Activated CD4-positive, alpha-beta T cell treated with anti-CD3 and anti-CD28 coated beads, Interleukin-2, amount 50 U/mL, for 16 hours (primary cell): ENCODE measurements at places on chromosomes 12 and 14.

DNA sequence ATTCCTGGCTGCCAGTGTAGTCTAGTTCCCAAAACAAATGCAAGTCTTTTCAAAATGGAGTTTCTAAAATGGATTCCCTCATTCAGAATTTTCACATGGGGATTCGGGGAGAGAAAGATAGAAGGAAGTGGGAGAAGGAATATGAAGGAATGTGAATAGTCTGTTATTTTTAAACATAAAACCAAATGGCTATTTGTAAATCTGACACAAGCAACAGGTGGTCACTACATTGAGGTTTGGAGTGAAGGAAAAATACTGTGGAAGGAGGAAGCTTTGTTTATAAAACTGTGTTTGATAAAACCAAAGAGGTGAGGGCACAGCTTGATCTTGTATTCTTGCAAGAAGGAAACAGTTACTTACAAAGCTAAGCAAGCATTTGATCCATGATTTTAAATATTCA, 65.3 kb upstream of the KCNJ8 start:
- no peak for DNase-seq

GRCh38 chr12:19764408-19764807, 325.1 kb downstream of the AEBP2 start:
- no peak for DNase-seq

DNA sequence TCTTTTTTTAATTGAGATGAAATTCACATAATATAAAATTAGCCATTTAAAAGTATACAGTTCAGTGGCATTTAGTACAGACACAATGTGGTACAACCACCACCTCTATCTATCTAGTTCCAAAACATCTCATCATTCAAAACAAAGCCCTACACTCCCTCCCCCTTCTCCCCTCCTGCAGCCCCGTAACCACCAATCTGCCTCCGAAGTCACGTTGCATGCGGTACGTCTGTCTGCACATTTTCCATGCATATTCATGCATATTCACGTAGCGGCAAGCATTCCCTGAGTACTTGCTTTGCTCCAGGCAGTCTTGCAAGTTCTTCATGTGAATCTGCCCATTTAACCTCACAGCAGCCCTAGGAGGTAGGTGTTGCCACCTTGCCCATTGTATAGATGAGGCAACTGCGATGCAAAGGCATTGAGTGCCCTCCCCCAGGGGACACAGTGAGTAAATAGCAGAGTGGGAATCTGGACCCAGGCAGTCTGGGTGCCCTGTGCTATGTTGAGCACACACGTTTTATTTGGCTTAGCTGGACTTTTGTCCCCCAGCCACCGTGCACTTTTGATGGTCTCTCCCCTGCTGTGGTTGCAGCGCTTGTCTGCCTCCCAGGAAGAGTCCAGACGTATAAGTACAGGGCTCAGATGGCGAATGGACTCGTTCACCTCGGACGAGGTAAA, 43.4 kb downstream of the RIN3 start:
- DNase-seq, result no peak

DNA sequence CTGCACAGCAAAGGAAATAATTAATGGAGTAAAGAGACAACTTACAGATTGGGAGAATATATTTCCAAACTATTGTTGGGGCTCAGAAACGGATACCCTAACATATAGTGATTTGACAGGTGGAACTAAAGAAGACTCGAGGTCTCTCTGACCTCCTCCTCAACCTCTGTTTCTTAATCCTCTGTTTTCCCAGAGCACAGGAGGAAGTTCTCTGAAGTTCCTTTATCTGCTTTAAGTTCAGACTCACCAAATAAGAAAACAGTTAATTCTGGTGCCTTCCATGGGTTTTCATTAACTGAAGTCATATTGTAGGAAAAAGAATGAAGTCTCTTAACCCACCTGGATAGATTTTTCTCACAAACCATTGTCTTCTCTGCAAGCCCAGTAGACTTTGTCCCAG, 29.2 kb downstream of the CLEC2D start:
- no peak for DNase-seq

GRCh38 chr14:24116128-24116814, 1.5 kb upstream of the NRL start:
- no peak for DNase-seq

- no peak for DNase-seq
These were observed 112.7 kb downstream of the METTL25 start for GRCh38 chr12:82470906-82471512.

- no peak for DNase-seq
These were observed 8.9 kb upstream of the AMN start for GRCh38 chr14:102913341-102914211.

GRCh38 chr14:47389535-47389934, 285.9 kb downstream of the MDGA2 start:
- DNase-seq, result no peak

- DNase-seq, result no peak
These were observed 6.0 kb upstream of the UBC start for GRCh38 chr12:124920353-124920935.

- DNase-seq, result no peak
These were observed 78.6 kb downstream of the POLR3B start for GRCh38 chr12:106436164-106436563.

GRCh38 chr12:131264635-131265034, 310.9 kb downstream of the ADGRD1 start:
- DNase-seq, result no peak

DNA sequence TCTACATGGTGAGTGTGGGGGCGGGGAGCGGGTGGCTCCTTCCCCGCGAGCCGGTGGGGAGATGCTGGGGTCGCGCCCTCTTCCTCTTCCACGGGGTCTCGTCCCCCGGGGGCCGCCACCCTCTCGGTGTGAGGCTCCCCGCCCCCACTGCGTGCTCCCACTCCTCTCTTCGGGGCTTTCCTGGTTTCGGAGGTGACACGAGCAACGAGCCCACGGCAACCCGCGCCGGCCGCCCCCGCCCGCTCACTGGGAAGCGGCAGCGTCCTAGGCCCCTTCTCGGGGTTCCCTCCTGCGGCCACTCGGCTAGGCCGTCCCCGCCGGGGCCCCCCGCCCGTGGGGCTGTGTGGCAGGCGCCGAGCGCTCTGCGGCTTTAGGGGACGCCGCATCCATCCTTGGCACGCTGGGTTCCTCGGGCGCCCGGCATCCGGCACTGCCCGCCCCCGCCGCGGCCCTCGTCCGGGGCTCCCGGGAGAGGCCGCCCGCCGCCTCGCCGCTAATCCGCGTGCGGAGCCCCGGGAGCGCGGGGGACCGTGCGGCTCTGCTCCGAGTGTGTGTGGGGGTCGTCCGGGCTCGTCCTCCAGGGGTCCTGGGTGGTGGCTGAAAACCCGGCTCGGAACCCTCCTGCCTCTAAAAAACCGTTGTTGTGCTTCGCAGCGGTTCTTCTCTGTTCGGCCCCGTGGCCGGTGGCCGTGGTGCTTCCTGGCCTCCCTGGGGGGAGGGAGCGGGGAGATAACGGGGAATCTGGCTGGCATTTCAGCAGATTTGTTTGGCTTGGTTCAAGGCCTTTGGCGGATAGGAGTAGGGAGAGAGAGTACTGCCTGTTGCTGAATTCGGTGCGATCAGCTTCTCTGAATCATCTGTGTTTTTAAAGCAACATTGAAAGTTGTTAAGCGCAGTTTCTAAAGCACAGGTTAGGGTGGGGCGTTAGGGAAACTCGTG, 1.0 kb downstream of the PCNX1 start:
- DNase-seq, result peak; percentile 59

DNA sequence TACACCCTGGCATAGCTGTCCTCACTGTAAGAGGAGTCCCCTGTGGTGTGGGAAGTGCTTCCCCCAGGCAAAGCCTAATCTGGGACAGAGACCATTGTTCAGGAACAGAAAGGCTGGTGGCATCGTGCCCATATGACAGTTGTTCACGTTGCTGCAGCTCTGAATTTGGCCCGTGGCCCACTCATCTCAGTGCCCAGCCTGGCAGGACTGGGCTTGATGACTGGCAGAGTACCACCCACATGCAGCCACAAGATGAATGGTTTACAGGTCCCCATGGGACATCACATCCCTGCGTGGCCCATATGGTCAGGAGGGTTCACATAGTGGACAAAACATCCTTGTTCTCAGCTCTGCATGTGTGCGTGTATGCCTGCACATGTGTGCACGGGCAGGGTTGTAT, 17.5 kb downstream of the IQSEC3 start:
- DNase-seq, result no peak

DNA sequence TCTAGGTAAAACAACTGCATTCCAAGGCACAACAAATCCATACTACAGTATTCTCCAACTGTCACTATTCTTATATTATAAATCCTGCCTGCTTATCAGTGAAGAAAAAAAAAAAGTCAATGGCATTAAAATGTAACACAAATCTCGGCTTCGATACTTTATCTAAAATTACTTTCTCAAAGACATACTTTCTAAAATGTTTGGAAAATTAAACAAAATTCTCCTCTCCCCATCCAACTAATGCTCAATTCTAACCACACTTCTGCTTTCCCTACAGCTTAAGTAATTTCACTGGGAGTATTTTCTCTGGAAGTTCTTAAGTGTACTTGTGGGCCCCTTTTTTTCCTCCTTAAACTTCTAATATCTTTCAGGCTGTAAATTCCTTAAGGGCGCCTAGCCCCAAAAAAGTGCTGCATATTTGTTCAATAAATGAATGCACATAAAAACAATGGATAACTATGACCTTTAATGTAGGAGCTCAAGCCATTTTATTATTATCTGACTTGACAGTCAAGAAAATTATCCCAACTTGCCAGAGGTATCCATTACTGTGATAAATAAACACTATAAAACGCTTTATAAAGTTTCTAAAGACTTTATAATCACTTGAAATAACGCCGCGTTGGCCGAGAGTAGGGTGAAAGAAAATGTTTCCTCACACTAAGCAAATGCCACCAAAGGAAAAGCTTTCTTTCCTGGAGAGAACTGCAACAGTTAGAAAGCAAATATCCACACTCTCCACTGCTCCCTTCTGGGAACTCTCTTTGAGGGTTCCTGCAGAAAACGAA, 977 bp downstream of the HEATR5A start:
- DNase-seq, result no peak

- no peak for DNase-seq
These were observed 19.9 kb upstream of the GPR68 start for GRCh38 chr14:91264151-91265150.

DNA sequence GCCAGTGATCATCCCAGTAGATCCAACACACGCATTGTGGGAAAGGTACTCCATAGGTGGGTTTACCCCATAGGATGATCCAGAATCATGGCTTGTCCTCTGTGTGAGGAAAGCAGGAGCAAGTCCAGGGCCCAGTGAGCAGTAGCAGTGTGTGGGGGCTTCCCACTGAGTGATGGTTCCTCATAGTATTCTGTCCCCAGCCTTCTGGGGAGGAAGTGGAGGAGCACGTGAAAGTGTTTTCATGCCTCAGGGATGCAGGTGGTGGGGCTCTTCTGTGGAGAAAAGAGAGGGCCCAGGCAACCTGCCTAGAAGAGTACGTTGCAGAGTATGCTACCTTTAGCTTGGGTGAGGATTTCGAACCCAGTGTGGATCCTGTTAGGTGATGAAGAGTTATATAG, 56.5 kb downstream of the SUSD6 start:
- no peak for DNase-seq

- no peak for DNase-seq
These were observed 183.8 kb downstream of the CALM1 start for GRCh38 chr14:90580377-90581335.

DNA sequence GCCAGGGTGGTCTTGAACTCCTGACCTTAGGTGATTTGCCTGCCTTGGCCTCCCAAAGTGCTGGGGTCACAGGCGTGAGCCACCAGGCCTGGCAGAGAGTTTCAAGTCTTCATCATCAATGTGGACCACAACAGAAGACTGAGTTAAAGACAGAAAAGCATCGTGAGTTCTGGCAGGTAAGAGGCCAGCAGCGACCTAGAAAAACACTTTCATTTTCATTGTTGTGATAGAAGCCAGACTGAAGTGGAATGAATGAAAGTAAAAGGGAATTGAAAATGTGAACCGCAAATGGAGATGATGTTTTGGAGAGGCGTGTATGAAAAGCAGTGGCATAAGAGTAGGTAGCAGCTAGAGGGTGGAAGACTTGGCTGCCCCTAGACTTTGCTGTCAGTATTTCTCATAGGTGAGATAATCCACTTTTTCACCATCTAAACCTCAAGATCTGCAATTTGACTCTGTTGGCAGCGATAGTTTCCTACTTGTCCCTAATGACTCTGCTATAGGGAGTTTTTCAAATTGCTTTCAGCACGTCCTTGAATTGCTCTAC, 47.1 kb upstream of the PLEKHA5 start:
- DNase-seq, result no peak

GRCh38 chr12:99151744-99152143, 495.8 kb upstream of the GARIN6 start:
- DNase-seq, result no peak

DNA sequence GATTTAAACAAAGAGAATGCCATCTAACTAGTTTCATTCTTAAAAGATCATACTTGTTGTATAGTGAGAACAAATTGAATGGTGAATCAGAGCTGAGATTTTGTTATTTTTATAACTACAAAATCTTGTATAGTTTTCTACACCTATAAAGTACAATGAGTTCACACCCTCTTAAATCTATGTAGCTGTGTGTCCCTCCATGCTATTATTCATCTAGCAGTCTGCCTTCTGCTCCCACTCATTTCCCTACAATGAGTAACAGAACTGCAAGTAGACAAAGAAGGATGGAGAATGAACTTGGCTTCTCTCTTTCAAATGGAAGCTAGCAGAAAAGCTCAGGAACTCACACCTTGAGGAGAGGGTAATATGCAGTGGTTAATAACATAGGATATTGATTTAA, 7.1 kb downstream of the IFNG-AS1 start:
- DNase-seq, result no peak
